ENCODE measurements at places on chromosomes 1 and 21.

GRCh38 chr1:226684026-226684425 lies 55.1 kb downstream of the ITPKB start:
- DNase-seq, result no peak

DNA sequence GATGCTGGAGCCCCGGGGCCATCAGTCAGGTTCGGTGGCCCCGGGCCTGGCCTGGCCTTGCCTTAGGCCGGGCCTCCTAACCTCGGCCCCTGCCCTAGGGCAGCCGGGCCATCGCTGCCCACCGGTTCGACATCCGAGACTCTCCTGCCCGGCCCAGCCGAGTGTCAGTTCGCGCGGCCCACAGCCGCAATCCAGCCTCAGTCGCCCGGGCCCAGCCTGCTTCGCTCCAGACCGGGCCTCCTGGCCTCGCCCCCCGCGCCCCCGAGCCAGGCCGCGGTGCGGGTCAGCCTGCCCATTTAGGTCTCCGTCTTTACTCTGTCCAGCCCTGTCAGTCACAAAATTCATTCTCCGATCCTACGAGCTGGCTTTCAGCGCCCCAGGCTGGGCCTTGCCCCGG lies 777 bp downstream of the LRRC41 start:
- no peak for DNase-seq

- no peak for DNase-seq
Measured at GRCh38 chr1:115826628-115827027, 14.3 kb downstream of the NHLH2 start.

DNA sequence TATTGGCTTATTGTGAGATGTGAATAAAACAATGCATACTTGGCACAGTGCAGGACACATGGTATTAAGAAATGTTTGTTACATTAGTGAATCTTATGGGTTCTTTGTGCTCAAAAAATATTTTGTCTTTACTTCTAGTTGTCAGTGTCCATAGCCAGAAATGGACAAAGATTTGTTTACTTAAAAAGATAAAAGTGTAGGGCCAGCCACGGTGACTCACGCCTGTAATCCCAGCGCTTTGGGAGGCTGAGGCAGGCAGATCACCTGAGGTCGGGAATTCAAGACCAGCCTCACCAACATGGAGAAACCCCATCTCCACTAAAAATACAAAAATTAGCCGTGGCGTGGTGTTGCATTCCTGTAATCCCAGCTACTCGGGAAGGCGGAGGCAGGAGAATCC lies 654.6 kb upstream of the NEGR1 start:
- DNase-seq, result no peak

- no peak for DNase-seq
Measured at GRCh38 chr1:222195857-222196256, 352.0 kb downstream of the HHIPL2 start.

DNA sequence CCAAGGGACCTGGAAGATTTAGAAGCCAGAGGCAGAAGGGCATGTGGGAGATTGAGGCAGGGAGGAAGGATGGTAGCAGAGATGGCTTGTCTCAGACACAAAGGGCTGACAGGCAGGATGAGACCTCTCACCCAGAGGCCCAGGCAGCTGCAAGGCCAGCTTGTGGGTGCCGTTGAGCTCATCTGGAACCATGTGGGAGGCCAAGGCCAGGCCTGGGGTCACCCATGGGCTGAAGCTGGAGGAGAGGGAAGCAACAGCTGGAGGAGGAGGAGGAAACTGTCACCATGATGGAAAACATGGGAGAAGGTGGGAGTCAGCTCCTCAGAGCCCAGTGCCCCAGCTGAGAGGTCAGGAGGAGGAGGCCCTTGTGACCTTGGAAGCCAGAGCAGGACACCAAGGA lies 6.4 kb downstream of the CRABP2 start:
- no peak for DNase-seq

GRCh38 chr1:232986527-232986922 lies 36.1 kb downstream of the NTPCR start:
- no peak for DNase-seq

DNA sequence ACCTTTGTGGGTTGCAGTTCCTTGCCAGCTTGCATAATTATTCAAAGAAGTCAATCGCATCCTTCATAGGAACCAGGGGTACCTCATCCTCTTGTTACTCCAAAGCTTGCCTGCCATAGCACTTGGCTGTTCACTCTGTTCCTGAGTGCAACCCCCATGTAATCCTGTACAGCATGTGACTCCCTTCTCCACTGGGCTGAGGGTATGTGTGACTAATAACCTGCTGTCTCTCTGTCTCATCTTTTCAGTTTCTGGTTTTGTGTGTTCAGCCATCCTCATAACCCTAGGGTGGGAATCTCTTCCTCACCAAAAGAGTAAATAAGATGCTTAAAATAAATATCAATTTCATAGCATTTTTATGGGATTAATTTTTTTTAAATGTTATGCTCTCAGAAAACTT lies 351.9 kb downstream of the S1PR1 start:
- DNase-seq, result no peak

- peak; percentile 28 for DNase-seq
Measured at GRCh38 chr1:30856260-30856790, 52.2 kb downstream of the SDC3 start.

- no peak for DNase-seq
Measured at GRCh38 chr21:45363921-45364467, 41.0 kb upstream of the COL18A1 start.

- DNase-seq, result peak; percentile 61
Measured at GRCh38 chr1:178724728-178725465, at the start of gene RALGPS2. Gene RALGPS2 (plus strand): TSS chr1:178725244. CDS start chr1:178776765, 51,521 bp downstream.

DNA sequence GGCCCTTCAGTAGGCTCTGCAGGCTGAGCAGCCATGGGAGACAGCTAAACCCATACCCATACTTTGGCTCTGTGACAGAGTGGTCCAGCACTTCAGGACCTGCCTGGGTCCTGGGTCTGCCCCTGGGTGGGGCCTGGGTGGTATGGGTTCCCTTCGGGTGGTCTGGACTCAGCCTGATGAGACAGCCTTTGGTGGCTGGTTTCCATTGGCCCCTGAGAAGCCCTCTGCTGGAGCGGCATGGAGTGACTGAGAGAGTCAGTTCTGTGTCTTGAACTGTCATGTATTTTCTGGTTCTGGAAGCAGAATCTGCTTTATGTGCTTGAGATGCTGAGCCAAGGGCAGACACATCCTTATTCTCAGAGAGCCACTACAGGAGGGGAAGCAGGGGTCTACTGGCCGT lies 31.3 kb upstream of the KCNA2 start:
- no peak for DNase-seq

DNA sequence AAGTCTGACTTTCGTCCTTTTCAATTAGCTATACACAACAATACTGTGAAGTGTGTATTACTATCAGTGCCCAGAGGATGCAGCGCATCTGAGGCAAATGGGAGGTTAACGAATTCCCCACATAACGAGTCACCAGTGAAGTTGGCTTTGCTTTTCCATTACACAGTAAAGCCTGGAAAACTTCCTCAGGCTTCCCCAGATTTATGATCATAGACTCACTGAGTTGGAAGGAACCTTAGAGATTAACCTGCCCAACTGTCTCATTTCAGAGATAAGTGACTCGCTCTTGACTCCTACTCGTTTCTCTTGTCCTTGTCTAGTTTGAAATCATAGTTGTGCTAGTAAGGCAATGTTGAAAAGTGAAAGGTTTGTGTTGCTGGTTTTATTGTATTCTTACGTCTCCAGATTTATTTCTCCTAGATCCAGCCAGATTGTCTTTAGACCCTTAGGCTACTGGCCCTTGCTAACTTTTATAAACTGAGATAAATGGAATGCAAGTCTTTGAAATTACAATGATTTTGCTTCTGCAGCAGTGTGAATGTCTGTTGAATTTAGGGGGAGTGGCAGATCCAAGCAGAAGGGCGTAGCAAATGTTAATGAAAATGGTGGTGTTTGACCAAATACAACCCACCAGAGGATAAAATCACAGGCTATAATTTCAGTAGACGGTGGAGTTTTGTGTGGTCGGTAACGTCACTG lies 17.3 kb downstream of the S1PR1 start:
- DNase-seq, result no peak

DNA sequence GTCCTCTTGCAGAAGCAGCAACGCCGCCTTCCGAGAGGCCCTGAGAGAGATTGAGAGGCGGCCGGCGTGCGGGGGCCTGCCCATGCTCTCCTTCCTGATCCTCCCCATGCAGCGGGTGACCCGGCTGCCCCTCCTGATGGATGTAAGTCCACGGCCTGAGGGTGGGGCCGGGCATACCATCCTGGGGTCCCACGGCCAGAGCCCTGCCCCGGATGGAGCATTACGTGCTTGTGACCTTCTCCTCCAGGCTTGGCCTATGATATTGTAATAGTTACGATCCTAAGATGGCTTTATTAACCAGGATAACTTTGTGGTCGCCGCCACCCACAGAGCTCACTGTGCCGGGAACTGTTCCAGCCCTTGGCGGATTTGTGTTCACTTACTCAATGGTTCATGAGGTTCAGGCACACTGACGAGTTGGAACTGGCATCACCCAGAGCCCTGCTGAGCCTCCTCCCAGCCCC lies 18.9 kb downstream of the ARHGEF16 start:
- DNase-seq, result no peak

GRCh38 chr1:23801338-23801748 lies 789 bp upstream of the GALE start:
- DNase-seq, result no peak

DNA sequence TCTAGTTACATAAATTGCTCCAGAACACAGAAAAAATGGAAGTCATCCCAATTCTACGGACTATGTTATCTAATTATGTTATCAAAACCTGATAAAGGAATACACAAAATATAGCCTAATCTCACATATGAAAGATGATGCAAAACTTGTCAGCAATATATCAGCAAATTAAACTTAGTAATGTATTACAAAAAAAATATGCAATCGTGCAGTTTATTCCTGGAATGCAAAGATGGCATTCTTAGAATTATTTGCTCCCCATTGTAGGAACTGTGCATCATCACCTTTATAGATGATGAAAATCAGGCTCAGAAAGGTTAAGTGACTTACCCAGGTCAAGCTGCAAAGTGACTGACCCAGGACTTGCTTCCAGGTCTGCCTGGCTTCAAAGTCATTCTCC lies 7.8 kb downstream of the FOXE3 start:
- no peak for DNase-seq
